ENCODE measurements at places on chromosomes 12 and 14. TPM values are rescaled to one million over a fixed set of nuclear protein-coding genes. Genes with fewer than 3 reads are reported as not detected.

PTGER2 gene
- polyA plus RNA-seq = 3.9 TPM

PARP2 gene
- 11.8 TPM for polyA plus RNA-seq

AMDHD1 gene
- not detected for polyA plus RNA-seq

REM2 gene
- not detected for polyA plus RNA-seq

CLEC6A gene
- polyA plus RNA-seq = not detected

CD163L1 gene
- polyA plus RNA-seq = 49.0 TPM

AQP5 gene
- 0.09 TPM for polyA plus RNA-seq

MIP gene
- polyA plus RNA-seq = 0.09 TPM
